ENCODE measurements at places on chromosomes 11 and 22.
A peak's percentile ranks its signal among the peaks of the same experiment; 100 is the strongest.

DNA sequence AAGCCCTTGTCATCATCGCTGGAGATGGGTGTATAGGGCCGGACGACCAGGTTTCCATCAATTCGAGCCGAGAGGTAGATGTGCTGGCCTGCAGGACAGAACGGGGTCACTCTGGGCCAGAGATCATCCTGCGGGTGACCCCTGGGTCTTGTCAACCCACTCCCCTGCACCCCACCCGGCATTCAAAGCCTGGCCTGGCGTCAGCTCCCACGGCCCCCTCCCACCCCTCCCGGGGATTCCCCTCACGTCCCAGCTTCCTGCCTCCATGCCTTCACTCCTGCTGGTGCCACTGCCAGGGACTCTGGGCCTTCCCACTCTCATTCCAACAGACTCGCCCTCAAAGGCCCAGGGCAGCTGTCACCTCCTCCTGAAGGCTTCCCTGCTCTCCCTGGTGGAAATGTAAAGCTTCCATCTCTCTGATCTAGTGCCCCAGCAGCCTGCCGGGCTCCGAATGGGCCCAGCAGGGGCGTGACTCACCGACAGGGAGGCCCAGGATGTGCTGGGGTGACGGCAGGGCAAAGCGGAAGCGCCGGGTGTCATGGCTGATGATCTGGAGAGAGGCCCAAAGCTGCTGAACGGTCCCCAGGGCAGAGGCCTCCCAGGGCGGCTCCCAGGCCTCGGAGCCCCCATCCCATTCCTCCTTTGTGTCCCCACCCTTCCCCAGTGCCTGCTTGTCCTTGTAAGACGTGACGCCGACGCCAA lies 9.3 kb downstream of the ATP5MGL start:
- DNase-seq = no peak

DNA sequence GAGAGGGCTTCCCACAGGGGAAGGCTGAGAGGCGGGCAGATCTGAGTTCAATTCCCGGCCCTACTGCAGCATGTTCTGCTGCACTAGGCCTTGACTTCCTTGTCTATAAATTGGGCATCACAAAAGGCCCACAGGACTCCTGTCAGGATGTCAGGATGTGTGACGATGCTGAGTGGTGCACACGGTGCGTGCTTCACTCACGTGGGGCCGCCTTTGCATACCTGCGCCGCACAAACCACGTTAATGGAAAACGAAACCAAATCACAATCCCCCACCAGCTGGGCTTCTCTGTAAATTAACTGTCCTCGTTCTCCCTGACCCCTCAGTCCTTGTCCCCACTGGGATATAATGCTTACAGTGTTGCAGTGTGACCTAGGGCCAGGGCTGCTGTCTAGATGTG lies 32.3 kb upstream of the TSPAN18 start:
- DNase-seq = no peak

- no peak for DNase-seq
Observed at GRCh38 chr11:106218106-106218505, 140.6 kb downstream of the AASDHPPT start.

- DNase-seq = no peak
Observed at GRCh38 chr11:93653080-93653479, 8.4 kb upstream of the CEP295 start.

DNA sequence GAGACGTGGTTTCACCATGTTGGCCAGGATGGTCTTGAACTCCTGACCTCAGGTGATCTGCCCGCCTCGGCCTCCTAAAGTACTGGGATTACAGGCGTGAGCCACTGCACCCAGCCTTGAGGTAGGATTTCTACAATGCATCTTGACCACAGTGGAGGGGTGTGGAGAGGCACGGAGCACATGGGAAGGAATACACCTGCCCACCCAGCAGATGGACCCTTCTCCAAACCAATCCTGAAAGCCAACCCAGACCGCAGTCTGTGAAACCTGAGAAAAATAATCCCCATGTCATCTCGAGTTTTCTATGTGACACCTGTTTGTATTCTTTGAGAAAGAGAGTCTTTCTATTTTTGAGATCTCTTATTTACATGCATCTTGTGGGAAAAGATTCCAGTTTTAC lies 32.5 kb downstream of the LGR4 start:
- no peak for DNase-seq

DNA sequence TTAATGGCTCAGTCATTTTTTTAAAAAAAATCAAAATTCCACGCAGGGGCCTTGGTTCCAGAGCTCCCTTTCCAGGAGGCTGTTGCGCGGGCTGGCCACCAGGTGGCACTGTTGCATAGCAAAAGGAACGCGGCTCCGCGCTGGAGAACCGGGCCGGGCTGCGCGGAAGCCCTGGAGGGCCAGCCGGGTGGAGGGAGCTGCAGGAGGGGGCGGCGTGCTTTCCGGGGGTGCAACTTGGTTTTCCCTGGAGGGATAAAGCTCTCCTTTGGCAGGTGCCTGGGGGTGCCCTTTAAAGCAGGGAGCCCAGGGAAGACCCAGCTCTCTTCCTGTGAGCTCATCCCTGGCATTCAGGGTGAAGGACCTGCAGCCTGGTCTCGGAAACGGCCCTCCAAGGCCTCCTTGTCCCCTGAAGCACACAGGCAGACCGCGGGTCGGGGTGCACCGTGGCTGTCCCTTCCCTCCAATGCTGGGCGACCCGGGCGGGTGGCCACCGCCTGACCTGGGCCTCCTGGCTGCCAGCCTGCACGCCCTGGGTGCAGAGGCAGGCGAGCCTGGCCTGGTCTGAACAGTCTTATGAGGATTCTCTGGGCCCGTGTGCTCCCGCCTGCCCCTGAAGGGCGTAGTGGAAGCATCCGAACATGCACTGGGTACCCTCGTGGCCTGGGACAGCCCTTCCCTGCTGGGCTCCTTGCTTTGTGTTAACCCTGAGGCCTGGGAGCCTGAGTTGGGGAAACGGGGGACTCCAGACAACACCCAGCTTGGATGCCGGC lies 23.4 kb downstream of the KRTAP5-5 start:
- DNase-seq = peak; percentile 67
